ENCODE measurements at places on chromosomes 4 and X.

GRCh38 chr4:26050671-26051070 is 136.7 kb downstream of the SMIM20 start:
- DNase-seq = no peak

- DNase-seq = no peak
Observed at GRCh38 chrX:6460893-6461490, 73.9 kb downstream of the VCX3A start.

- DNase-seq = no peak
Observed at GRCh38 chr4:176259330-176260090, 9.5 kb downstream of the ASB5 start.

GRCh38 chr4:161813889-161814288 is 349.9 kb downstream of the FSTL5 start:
- DNase-seq = no peak

DNA sequence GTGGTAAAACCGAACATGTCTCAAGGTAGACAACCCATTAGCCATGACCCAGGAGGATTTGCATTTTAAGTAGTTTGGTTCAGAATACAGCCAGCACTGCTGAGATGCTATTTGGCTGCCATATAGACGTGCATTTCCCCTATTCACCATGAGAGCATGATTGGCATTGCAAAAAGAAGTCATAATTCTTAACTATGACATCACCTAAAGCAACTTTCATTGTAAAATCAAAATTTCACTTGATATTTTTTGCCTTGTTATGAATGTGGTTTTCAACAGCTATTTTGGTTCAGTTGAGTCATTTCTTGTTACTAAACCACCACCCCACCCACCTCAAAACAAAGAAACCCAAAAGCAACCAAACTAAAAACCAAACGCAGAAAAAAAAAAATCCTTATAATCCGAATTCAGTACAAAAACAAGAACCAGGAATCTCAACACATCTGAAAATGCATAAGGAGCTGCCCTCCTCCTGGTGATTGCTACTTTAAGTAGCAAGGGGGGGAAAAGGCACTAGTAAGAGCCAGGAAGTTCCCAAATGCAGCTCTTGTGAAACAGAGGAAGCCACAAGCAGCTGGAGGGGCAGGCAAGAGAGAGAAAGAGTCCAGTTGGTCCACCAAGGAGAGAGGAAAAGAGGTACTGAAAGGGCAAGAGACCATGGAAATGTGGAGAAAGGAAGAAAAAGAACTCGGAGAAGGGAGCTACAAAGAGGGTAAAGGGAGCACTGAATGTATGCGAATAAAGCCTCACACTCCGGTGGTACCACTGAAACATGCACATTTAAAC is 3.1 kb downstream of the SLITRK4 start:
- no peak for DNase-seq

DNA sequence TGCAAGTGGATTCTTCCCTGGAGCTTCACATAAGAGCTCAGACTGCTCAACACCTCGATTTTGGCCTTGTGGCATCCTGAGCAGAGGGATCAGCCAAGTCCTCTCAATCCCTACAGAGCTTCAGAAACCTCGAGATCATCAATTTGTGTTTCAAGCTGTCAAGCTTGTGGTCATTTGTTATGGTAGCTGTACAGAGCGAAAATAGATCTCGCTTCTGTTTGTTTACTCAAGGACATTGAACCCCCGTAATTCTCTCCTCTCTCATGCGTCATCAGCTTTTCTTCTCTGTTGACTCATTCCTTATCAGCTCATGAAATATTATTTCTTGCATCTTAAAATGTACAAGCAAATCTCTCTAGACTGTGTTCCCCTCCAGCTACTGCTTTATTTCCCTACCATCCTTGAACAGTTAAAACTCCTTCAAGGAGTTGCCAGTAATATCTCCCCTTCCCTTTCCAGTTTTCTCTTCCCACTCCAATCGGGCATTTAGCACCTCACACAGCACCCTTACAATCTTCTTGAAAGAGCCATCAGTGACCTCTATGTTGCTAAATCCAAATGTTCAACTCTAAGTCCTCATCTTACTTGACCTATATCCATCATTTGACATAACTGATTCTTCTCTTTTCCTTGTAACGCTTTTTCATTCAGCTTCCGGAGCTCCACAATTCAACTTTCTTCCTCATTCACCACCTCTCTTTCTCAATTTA is 106.2 kb upstream of the FAT1 start:
- DNase-seq = no peak

GRCh38 chr4:56737666-56738065 is 56.6 kb upstream of the HOPX start:
- DNase-seq = no peak

- no peak for DNase-seq
Observed at GRCh38 chr4:17535242-17535641, 20.3 kb downstream of the CLRN2 start.

DNA sequence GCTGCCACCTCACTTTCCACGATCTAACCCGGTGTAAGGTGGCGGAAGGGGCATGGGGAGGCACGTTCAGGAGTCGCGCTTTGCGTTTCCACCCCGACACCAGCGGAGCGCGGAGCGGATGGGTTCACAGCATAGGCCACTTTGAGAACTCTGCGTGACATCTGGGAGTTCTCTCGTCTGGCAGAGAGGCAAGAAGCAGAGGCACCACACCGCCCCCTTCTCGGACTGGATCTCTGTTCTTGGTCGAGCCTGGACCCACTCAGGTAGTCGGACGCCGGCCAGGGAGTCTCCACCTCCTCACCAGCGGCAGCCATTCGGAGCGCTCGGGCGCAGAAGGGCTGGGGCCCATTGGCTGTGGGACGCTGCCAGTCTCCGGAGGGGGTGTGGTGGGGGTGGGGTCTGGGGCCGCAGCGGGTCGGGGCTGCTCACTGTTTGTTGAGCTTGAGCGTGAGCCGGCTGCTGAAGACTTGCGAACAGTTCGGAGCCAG is at the start of gene DACH2:
TSS of gene DACH2 (plus strand) at position 428 of the 488 bp plus-strand sequence.
- peak; percentile 53 for DNase-seq

GRCh38 chrX:29318012-29318411 is 730.8 kb downstream of the IL1RAPL1 start:
- no peak for DNase-seq

- no peak for DNase-seq
Observed at GRCh38 chr4:20844311-20844710, 144.1 kb downstream of the PACRGL start.

DNA sequence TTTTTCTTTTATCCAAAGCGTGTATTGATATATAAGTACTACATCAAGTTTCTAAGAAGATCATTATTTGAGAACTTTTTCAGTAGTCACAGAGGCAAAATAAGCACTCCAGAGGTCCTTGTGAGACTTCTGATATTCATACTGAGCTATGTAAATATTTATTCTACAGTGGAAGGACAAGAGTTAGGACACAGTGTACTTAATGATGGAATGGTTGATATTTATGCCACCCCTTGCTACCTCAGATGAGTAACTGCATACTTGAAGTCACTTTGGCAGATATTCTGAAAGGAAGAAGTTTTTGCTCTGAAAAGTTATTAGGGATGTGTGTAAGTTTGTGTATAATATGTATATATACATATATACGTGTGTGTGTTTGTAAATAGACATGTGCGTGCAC is 30.3 kb downstream of the MAGEA1 start:
- no peak for DNase-seq

DNA sequence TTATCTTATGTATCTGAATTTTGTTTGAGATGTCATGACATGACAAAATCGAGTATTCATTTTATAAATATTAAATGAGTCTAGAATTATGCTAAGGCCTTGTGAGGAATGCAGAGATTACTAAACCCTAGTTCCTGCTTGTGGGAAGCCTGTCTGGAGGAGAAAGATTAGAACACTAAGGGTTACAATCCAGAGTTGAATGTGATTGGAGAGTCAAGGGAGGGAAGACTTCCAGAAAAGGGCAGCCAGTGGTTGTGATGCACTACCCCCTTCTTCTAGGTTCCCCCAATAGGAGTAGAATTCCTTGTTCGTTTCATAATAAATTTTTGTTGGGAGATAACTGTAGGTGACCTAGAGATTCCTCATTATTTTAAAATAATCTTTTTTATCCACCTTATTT is 141.1 kb downstream of the AFF1 start:
- DNase-seq = no peak

DNA sequence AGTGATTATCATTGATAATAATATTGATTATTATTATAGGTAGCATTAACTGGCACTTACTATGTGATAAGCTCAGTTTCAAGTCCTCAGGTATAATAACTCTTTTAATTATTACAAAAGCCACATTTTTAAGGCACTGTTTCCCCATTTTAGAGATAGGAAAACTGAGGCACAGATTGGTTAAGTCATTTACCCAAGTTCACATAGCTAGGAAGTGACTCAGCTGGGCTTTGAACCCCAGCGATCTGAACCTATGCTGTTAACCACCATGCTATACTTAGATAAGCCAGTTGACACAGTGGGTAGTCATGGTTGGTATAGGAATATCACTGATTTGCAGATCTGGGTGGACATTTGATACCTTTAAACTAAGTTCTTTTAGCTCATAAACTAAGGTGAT is 110.4 kb downstream of the FRAS1 start:
- DNase-seq = no peak

- DNase-seq = no peak
Observed at GRCh38 chr4:84291969-84292368, 207.1 kb downstream of the NKX6-1 start.
